ENCODE measurements at places on chromosomes 12 and 14. TPM values are rescaled to one million over a fixed set of nuclear protein-coding genes. Genes with fewer than 3 reads are reported as not detected.
A peak's percentile ranks its signal among the peaks of the same experiment; 100 is the strongest.

Gene CTDSP2
- 251 TPM for polyA plus RNA-seq

Gene SYNJ2BP
- polyA plus RNA-seq, result 51.6 TPM

Gene CELA1
- polyA plus RNA-seq, result not detected

Gene GPR84
- 0.15 TPM for polyA plus RNA-seq

Gene LBHD2
- not detected for polyA plus RNA-seq

Gene ZNF664
- polyA plus RNA-seq, result 188 TPM

Gene KRT77
- not detected for polyA plus RNA-seq

Gene MLXIP
- 43.0 TPM for polyA plus RNA-seq

Gene MIP
- 0.17 TPM for polyA plus RNA-seq

Gene OAS2
- 9.9 TPM for polyA plus RNA-seq

Gene LUM
- 31.5 TPM for polyA plus RNA-seq

- no peak for DNase-seq
These were observed 321.0 kb upstream of the RTL1 start for GRCh38 chr14:101224356-101225156.

GRCh38 chr14:77184396-77185092 is 2.9 kb downstream of the TMEM63C start:
- no peak for DNase-seq

DNA sequence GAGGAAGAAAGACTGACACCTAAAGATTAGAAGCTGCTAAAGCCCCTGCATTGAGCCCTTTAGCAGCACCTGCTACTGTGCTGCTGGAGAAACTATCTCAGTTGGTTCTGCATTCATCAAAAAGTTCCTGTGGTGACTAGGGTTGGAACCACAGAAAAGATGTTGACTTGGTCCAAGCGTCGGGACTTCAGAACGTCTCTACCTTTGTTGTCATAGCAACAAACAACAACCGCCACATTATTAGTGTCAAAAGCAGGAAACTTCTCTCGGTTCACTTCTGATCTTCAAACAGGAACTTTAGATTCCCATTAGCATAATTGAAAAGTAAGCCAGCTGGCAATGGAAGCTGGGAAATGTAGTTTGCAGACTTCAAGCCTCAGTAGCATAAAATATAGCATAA is 368.0 kb downstream of the SEC23A start:
- DNase-seq, result no peak

GRCh38 chr14:52422650-52423356 is 108.7 kb downstream of the PTGER2 start:
- DNase-seq, result no peak

DNA sequence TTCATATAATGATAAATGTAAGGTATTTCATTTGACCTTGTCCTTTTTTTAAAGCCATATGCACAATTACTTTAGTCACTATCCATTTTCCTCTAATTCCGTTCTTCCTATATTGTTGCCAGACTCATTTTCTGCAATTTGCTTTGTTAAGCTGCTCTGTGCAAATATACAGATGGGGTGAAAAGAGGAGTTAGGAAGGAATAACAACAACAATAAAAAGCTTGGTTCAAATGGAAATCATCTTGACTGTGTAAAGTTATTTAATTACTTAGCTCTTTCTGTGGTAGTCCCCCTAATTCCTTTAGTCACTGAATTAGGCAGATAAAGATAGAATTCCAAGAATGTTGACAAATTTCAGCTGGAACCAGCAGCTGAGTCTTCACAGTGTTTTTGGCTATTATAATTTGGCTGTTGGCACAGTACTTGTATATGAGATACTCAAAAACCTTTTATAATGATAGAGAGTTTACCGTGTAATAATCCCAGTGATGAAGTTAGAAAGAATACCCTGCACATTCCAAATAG is 838.0 kb downstream of the RPS29 start:
- DNase-seq, result no peak

- no peak for DNase-seq
These were observed 1.2 kb downstream of the SMCO2 start for GRCh38 chr12:27447761-27448160.

DNA sequence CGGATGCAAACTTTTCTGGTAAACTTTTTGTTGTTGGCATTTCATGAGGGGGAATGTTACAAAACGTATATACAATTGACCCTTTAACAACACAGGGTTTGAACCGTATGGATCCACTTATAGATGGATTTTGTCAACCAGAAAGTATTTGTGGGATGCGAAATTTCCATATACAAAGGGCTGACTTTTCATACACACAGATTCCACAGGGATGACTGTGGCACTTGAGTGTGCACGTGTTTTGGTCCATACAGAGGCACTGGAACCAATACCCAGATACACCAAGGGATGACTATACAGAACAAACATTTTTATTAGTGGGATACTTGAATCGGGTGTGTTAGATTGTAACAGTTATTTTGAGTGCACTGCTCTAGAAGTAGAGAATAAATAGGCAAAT is 29.8 kb upstream of the CCT2 start:
- no peak for DNase-seq

DNA sequence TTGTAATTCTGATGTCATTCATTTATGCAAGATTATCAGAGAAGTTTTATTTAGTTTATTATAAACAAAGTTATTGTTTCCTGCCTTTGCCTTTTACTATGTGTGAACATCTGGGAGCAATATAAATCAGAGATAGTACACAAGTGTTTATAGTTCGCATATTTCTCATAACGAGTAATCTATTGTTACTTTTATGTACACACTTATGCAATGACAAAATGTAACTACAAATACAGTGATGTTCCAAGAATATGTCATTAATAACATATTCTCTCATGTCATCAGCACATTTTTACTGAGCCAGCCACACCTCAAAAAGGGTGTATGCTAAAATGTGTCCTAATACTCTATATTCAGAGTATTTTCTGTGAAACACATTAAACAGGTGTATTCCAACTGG is 243.2 kb downstream of the ALX1 start:
- DNase-seq, result no peak

DNA sequence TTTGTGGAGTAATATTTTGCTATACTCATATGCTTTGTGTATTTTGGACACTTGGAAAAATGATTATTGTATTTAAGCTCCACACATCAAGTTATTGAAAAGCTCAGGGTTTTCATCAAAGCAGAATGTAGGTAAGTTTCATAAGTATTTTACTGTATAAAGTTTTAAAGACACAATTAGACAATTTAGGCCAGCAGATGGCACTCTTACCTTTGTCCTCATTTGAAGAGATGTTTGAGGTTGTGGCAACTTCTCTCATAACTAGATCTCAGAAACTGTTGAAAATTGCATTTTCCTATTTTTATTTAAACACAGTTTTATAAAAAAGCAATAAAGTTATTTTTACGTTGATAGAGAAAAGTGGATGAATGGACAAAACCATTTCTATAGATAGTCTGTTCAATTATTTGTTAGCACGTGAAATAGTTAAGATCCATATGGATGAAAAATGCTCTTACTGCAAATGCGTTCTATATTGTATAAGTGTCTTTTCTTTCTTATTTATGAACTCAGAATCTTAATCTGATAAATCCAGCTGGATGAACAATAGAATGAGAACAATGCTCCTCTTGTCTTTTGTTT is 300.0 kb downstream of the AEBP2 start:
- peak; percentile 81 for DNase-seq

GRCh38 chr14:30706704-30707103 is 84.6 kb downstream of the SCFD1 start:
- DNase-seq, result no peak

GRCh38 chr14:96038558-96038919 is 623 bp upstream of the C14orf132 start:
- peak; percentile 12 for DNase-seq

- DNase-seq, result no peak
These were observed 21.6 kb upstream of the NR4A1 start for GRCh38 chr12:52029685-52030084.

DNA sequence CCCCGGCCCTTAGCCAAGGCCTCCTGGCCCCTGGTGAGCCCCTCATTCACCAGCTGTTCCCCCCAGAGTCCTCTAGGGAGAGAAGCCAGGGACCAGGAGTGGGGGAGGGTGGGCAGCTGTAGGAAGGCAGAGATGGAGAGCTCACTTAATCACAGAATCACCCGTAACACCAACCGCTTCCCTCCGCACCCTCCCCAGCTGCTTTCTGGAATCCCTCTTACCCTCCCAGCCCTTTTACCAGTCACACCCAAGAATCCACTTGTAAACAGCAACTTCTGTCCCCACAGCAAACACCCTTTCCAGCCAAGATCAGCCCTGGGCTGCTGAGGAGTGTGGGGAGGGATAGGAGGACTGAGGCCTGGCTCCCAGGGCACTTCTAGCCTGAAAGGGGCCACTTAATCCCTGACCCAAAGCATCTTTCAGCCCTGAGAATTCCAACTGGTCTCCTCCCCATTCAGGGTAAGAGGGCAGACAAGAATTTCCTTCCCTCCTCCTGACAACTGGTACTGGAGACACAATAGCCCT is 18.8 kb downstream of the NCKAP5L start:
- DNase-seq, result no peak

DNA sequence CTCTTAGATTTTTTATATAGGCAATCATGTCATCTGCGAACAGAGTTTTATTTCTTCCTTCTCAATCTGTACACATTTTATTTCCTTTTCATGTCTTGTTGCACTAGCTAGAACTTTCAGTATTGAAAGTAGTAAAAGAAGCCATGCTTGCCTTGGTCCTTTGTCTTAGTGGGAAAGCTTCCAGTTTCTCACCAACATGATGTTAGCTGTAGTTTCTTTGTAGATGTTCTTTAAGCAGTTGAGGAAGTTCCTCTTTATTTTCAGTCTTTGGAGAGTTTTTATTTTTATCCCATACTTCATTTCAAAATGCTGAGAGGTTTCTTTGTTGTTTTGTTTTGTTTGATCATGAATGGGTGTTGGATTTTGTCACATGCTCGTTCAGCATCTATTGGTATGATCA is 12.7 kb upstream of the RIMKLB start:
- no peak for DNase-seq

- DNase-seq, result no peak
These were observed 33.3 kb upstream of the INF2 start for GRCh38 chr14:104656014-104656714.

GRCh38 chr12:72286526-72286925 is 14.4 kb downstream of the TRHDE start:
- DNase-seq, result no peak

DNA sequence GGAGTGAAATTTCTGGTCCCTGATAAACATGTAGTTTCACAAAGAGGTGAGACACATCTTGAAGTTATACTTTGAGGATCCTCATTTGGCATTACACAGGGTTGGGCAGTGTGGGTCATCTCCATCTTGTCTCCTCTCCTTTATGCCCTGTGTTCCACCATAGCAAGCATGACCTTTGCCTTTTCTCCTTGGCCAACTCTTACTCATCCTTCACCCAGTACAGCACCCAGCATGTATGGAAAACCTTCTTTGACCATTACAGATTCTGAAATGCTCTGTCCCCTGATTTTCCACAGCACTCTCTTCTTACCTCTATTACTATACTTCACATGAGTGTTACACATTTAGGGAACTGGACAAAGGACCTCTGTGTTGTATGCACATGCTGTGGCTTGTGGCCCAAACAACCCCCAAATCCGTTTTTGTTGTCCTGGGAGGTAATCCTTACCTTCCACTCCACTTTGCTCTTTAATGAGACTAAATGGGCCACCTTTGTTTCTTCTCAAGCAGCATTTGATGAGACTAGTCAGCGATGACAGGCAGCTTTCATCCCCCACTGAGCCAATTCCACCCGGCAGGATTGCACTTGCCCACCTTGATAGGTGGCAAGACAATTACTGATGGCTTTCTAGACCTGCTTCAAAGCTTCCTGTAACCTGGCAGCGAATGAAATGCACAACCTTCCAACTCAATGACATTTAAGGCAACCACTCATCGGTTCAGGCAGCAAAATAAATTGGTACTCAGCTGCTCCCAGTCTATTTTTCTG is 163.5 kb downstream of the MON2 start:
- no peak for DNase-seq

DNA sequence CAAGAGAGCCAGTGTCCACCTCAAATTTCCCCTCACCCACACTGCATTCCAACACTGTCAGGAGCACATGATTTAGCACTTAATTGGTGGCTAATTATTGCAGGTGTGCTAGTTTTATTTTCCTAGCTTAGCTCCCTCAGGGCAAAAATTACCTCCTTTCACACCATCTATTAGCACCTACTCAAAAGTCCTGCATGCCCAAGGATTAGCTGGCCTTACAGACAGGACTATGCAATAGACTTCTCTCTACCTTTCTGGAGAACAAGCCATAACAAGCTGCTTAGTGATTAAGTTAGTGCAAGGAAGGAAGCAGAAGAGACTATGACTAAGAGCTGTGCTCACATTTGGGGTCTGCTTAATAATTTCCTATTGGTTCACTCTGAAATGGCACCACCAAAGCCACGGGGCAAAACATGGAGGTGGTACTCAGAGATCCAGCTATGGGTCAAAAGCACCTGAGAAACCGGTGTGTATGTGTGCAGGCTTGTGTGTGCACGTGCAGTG is 69.5 kb downstream of the STON2 start:
- DNase-seq, result no peak

- no peak for DNase-seq
These were observed 7.6 kb downstream of the MLXIP start for GRCh38 chr12:122086116-122086515.

DNA sequence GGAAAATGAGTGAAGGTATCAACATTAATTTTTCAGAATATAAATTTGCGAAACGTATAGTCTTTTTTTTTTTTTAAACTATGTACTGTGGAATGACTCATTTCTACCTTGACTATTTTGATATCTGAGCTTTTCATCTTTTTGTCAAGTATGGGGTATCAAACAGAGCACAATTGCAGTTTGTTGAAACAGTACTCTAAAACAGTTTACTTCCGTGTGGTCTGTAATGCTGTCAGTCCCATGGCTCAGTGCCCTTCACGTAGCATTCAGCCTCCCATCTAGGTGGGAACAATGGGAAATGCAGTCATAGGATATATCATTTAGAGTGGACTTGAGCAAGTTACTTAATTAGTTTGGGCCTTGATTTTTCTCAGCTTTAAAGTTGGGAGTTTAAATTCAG is 139.5 kb downstream of the ERC1 start:
- DNase-seq, result no peak

DNA sequence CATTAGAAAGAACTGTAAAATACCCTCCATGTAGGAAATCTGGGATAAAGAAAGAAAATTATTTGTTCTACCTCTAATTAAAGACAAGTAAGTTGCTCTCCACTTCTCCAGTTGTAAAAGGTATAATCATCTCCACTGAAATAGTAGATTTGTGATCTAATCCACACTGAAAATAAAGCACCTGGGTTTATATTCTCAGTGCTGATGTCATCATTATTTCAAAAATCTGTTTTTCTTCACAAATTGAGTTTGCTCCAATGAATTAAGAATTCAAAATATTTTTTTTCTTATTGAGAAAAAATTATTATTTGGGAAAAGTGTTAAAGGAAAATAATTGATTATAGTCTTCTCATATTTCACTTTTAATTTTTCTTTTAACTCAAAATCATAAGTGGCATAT is 869.2 kb downstream of the SLC16A7 start:
- no peak for DNase-seq

- no peak for DNase-seq
These were observed 26.2 kb downstream of the OSBPL8 start for GRCh38 chr12:76533331-76533730.

GRCh38 chr14:70832561-70833305 is 23.4 kb upstream of the MAP3K9 start:
- no peak for DNase-seq
